ENCODE measurements at places on chromosomes 5 and 9. TPM values are rescaled to one million over a fixed set of nuclear protein-coding genes. Genes with fewer than 3 reads are reported as not detected.

GRCh38 chr9:36820392-36820861 lies 213.6 kb downstream of the PAX5 start:
- H3K36me3 ChIP-seq, result no peaks in the 10 kb centered on the region
- DNase-seq, result peak; percentile 68
- no peaks in the 10 kb centered on the region for H3K4me1 ChIP-seq
- no peak overlapping the region for H3K27ac ChIP-seq
- no peak overlapping the region for H3K4me3 ChIP-seq

GRCh38 chr9:134066913-134067851 lies 644 bp downstream of the BRD3 start:
- H3K4me1 ChIP-seq, result peaks cover 25% of the 10 kb centered on the region
- DNase-seq, result no peak
- peak overlapping the region; percentile 79 for H3K4me3 ChIP-seq
- no peaks in the 10 kb centered on the region for H3K36me3 ChIP-seq
- peak overlapping the region; percentile 78 for H3K27ac ChIP-seq

- H3K4me1 ChIP-seq, result peaks cover 18% of the 10 kb centered on the region
Measured at GRCh38 chr9:136525841-136526499, 19.9 kb downstream of the NOTCH1 start.

GRCh38 chr5:151578326-151579025 lies 12.7 kb downstream of the FAT2 start:
- no peak overlapping the region for H3K4me3 ChIP-seq
- peaks cover 1% of the 10 kb centered on the region for H3K36me3 ChIP-seq
- peaks cover 8% of the 10 kb centered on the region for H3K27me3 ChIP-seq
- peaks cover 19% of the 10 kb centered on the region for H3K4me1 ChIP-seq
- no peak for DNase-seq
- H3K27ac ChIP-seq, result no peak overlapping the region

DNA sequence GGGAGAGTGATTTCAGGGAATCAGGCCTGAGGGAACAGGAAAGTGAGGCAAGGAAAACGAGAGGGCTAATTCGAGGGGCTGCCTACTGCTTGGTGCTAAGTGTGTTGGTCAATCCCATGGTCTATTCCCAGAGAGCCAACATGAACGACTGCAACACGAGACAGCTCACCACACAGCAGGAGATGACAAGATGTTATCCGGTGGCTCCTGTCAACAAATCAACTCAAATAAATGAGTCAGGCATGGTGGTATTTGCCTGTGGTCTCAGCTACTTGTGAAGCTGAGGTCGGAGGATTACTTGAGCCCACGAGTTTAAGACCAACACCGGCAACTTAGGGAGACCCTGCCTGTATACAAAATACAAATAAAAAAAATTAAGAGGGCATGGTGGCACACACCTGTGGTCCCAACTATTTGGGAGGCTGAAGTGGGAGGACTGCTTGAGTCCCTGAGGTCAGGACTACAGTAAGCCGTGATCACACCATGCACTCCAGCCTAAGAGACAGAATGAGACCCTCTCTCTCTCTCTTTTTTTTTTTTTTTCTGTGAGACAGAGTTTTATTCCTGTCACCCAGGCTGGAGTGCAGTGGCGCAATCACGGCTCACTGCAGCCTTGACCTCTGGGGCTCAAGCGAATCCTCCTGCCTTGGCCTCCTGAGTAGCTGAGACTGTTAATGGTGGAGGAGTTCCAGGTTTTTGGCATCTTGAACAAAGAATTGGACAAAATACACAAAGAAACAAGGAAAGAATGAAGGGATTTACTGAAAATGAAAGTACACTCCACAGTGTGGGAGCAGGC lies 9.0 kb upstream of the FAF2 start:
- H3K4me3 ChIP-seq, result no peak overlapping the region
- H3K27ac ChIP-seq, result peak overlapping the region; percentile 15
- peaks cover 14% of the 10 kb centered on the region for H3K4me1 ChIP-seq
- peaks cover 14% of the 10 kb centered on the region for H3K27me3 ChIP-seq
- DNase-seq, result no peak
- H3K36me3 ChIP-seq, result no peaks in the 10 kb centered on the region

- no peak overlapping the region for H3K27ac ChIP-seq
- H3K27me3 ChIP-seq, result no peaks in the 10 kb centered on the region
- peaks cover 3% of the 10 kb centered on the region for H3K4me1 ChIP-seq
- no peak overlapping the region for H3K4me3 ChIP-seq
- no peaks in the 10 kb centered on the region for H3K36me3 ChIP-seq
Measured at GRCh38 chr5:106189121-106189809, 1481.5 kb downstream of the EFNA5 start.

DNA sequence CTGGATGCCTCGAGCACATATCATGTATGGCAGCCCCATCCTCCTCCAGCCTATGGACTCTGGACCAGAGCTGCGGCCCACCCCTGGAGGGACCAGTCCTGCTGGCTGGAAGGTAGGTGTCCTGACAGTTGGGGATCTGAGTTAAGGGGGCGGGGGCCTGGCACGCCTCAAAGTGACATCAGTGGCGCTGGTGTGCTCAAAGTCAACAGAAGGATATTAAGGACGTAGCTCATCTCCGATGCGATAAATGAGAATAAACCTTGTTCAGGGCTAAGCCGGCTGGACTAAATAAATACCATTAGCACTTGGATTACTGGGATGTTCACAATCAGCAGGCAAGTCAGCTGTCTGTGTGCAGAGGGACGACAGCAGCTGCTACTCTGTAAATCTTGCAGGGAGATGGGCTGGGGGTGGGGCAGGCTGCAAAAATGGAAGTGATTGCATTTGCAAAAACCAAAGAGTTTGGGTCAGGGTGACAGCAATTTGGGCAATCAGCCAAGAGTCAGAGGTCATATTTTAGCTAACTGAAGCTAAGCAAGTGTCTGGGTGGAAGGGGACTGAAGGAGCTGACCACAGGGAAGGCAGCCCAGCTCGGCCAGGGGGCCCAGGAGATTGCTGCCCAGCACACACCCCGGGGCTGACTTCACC lies 80.0 kb upstream of the LRRTM2 start:
- peaks cover 38% of the 10 kb centered on the region for H3K4me1 ChIP-seq
- peak; percentile 61 for DNase-seq
- no peak overlapping the region for H3K27ac ChIP-seq
- no peaks in the 10 kb centered on the region for H3K27me3 ChIP-seq

DNA sequence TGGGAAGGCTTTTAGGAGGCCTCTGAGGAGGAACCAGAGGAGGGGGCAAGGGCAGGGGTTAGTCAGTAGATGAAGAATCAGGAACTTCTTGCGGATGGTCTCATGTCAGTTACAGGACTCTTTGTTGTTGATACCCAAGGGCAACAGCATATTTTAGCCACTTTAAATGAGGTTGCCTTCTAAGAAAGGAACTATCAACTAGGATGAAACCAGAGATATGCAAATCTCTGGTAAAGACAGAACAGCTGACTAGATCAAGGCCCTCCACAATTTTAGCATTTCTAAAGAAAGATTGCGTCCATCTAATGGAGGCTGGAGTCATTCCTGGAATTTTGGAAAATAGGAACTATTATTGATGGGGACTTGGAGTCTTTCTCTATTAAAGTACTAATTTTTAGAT lies 57.7 kb upstream of the KLF4 start:
- no peak overlapping the region for H3K4me3 ChIP-seq
- DNase-seq, result no peak
- peaks cover 22% of the 10 kb centered on the region for H3K4me1 ChIP-seq
- H3K27me3 ChIP-seq, result no peaks in the 10 kb centered on the region

- no peak overlapping the region for H3K27ac ChIP-seq
- no peak for DNase-seq
- peaks cover 7% of the 10 kb centered on the region for H3K36me3 ChIP-seq
- no peak overlapping the region for H3K4me3 ChIP-seq
- no peaks in the 10 kb centered on the region for H3K27me3 ChIP-seq
- peaks cover 35% of the 10 kb centered on the region for H3K4me1 ChIP-seq
Measured at GRCh38 chr9:96559339-96559943, 60.2 kb downstream of the CDC14B start.

GRCh38 chr5:172860520-172861443 lies 26.7 kb downstream of the ERGIC1 start:
- DNase-seq, result no peak
- peaks cover 8% of the 10 kb centered on the region for H3K36me3 ChIP-seq

The ECM2 gene
- total RNA-seq, result 34.2 TPM

The RANBP17 gene
- 22.5 TPM for total RNA-seq

The GTF2H2 gene
- 30.4 TPM for total RNA-seq

The DMRT3 gene
- total RNA-seq, result not detected

Measured in chondrocyte (in vitro differentiated cells).